ENCODE measurements at places on chromosomes 11 and 22.

- no peak for DNase-seq
These were observed at the start of gene ACR for GRCh38 chr22:50737728-50738648. Gene ACR, plus strand, starts transcription at chr22:50738204. Its CDS starts 32 bp downstream, at chr22:50738236.

DNA sequence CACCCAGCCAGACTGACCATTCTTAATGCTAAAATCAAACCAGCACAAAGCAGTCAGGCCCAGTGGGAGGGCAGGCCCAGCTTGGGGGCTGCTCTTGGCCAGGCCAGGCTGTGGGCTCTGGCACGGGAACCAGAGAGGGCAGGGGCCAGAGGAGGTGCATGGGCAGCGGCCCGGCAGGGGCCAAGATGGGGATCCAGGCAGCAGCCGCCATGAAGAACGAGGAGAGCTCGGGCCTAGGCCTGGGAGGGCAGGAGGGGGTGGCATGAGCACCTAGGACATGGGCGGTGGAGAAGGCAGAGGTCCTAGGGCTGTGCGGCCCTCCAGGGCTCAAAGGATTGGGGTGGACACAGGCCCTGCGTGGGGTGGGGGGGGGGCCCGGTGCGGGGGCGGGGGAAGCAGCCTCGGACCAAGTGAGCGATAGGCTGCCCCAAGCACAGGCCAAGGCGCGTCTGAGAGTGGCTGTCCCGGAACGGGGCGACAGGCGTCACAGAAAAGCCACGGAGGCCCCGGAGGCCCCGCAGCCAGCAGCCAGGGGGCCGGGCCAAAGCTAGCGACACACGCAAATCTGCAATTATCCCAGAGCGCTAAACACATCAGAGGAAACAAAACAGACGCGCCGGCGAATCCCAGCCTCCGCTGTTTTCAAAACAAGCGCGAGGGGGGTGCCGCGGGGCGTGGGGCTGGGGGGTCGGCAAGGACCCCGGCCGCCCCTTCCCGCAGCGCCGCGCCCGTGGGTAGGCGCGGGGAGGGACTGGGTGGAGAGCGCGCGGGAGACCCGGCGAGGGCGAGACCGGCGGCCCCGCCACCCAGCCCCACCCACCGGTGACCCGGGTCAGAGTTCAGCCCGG is 8.3 kb downstream of the PLXNB2 start:
- DNase-seq, result no peak

DNA sequence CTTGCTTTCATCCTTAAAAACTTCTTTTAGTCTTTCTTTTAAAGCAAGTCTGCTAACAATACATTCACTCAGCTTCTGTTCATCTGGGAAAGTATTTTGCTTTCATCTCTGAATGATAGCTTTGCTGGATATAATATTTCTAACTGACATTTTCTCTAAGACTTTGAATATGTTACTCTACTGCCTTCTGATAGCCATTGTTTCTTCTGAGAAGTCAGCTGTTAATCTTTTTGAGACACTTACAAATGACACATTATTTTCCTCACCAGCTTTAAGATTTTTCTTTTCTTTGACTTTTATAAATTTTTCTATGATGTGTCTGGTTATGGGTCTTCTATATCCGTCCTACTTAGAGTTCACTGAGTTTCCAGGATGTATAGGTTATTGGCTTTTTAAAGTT is 643.1 kb downstream of the KCNA4 start:
- no peak for DNase-seq

GRCh38 chr22:37995460-37995859 is 11.1 kb upstream of the SOX10 start:
- no peak for DNase-seq

DNA sequence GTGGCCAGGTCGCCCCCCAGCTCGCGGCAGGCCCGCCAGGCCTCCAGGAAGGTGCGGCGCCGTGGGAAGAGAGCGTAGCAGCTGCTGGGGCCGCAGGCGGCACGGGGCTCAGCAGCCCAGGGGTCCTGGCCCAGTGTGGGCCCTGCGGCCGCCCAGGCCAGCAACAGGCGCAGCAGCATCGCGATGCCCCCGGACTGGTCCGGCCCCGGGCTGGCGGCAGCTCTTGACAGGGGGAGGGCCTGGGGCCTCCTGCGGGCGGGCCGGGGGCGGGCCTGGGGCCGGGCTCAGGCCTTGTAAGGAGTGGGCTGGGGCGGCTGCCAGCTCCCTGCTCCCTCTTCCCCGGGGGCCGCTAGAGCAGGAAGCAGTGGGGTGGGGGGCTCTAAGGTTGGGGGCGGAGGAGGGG is at the start of gene CD248:
TSS of gene CD248 (minus strand) at position 196 of the 403 bp plus-strand sequence. CDS start at position 179, 17 bp downstream.
- DNase-seq, result no peak

GRCh38 chr22:29306835-29307595 is 565 bp downstream of the GAS2L1 start:
- DNase-seq, result peak; percentile 59

Data from GM12891 (cell line).